ENCODE measurements at places on chromosomes 7 and 10. TPM values are rescaled to one million over a fixed set of nuclear protein-coding genes. Genes with fewer than 3 reads are reported as not detected.

GRCh38 chr7:65832281-65832680, 40.6 kb upstream of the VKORC1L1 start:
- DNase-seq = no peak
- H3K36me3 ChIP-seq = no peaks in the 10 kb centered on the region
- no peak overlapping the region for H3K4me3 ChIP-seq

DNA sequence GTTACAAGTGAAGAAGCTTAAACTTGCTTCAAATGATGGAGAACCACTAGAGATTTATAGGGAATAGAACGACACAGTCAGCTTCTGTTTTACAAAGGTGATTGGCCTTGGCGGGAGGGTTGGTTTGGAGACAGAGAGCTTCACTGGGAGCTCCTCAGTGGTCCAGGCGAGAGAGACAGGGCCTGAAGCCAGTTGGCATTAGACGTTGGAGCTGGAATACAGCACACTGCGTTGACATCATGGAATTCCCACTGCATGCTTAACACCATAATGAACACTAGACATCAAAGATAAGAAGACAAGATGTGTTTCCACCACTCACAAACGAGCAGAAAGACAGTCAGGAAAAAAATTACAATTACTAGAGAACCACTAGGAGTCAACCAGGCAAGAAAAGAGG, 67.8 kb downstream of the TBXAS1 start:
- no peaks in the 10 kb centered on the region for H3K36me3 ChIP-seq
- DNase-seq = no peak
- no peak overlapping the region for H3K27ac ChIP-seq
- H3K4me1 ChIP-seq = peaks cover 24% of the 10 kb centered on the region

DNA sequence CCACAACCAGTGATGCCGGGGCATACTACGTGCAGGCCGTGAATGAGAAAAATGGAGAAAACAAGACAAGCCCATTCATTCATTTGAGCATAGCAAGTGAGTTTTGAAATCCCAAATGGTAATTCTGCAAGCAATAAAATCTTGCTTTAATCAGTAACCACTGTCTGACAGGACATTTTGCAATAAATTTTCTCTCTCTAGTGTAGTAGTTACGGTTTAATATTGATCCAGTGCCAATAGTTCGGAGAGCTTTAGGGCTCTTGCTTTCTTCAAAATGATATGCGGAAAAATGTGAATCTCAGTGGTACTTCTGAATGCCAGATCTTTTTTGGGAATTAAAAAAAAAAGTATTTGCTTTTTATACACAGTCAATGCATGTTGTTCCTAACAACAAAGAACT, 520.4 kb downstream of the SDK1 start:
- no peaks in the 10 kb centered on the region for H3K27me3 ChIP-seq
- no peak overlapping the region for H3K27ac ChIP-seq
- H3K4me3 ChIP-seq = no peak overlapping the region
- no peaks in the 10 kb centered on the region for H3K36me3 ChIP-seq

The CFAP70 gene
- total RNA-seq = 14.2 TPM
